SW 1271 (cell line): ENCODE measurements at places on chromosomes 16 and 17.

DNA sequence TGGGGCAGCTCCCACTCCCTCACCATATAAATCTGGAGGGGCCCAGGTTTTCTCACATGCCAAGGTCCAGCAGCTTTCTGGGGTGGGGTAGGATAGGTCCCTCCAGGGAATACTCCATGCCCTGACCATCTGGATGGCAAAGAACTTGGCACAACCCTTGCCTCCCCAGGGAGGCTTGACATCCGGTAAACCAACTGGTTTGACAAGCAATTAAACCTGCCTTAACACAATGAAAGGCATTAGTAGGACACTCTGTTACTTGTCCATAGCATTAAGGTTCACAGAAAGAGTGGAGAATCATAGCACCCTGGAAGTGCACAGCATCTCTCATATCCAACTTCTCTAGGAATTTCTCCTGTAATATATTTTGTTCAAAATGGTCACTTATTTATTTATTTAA lies 63.9 kb upstream of the MAF start:
- DNase-seq: no peak

GRCh38 chr17:42436391-42436790 lies 13.3 kb upstream of the CAVIN1 start:
- DNase-seq: no peak

- peak; percentile 33 for DNase-seq
These were observed 981 bp upstream of the UNC13D start for GRCh38 chr17:75845058-75845711.

DNA sequence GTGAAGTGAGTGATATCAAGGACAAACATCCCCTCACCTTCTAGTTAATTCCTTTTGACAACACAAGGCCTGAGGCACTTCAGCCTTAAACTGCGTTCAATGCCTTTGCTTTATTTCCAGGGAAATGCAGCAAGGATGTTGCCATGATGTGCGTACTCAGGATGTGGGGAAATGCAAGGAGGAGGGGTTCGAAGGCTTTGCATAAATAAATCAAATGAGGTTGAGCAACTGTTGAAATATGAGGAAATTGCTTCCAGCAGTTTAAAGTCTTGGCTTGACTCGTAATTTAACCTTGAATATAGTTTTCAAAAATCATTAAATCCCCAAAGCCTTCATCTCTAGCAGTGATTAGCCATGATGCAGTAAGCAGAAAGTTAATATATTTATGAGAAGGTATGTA lies 81.8 kb upstream of the CCL2 start:
- DNase-seq: no peak

- no peak for DNase-seq
These were observed 712.8 kb downstream of the CDH8 start for GRCh38 chr16:61323456-61323855.

GRCh38 chr16:54412037-54412436 lies 125.5 kb upstream of the IRX3 start:
- no peak for DNase-seq

DNA sequence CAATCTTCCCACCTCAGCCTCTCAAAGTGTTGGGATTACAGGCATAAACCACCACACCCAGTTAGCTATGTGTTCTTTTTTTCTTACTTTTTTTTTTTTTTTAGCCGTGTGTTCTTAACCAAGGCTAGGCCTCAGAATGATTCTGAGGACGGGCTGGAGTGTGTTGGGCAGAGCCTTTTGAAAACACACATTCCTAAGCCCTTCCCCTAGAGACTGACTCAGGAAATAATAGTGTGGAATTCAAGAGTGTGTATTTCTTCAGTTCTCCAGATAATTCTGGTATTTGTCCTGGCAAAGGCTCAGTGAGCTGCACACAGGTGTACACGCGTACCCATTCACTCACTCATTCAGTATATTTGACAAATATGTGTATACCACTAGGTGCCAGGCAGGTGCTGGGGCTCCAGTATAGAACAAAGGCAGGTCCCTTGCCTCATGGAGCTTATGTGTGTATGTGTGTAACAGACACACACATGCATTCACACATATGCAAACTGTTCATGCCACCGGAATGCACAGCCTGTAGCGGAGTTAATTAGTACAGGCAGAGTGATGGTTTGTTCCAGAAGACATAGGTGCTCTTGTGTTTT lies 19.4 kb upstream of the NFATC3 start:
- no peak for DNase-seq

GRCh38 chr17:1010586-1010985 lies 13.7 kb downstream of the TIMM22 start:
- DNase-seq: no peak

GRCh38 chr17:81577278-81578000 lies 25.3 kb upstream of the FAAP100 start:
- no peak for DNase-seq

GRCh38 chr16:24748242-24748641 lies 18.8 kb downstream of the TNRC6A start:
- DNase-seq: peak; percentile 58

GRCh38 chr16:27374221-27374803 lies 27.7 kb upstream of the IL21R start:
- DNase-seq: no peak

- DNase-seq: no peak
These were observed 10.6 kb downstream of the RSPRY1 start for GRCh38 chr16:57196753-57197152.

DNA sequence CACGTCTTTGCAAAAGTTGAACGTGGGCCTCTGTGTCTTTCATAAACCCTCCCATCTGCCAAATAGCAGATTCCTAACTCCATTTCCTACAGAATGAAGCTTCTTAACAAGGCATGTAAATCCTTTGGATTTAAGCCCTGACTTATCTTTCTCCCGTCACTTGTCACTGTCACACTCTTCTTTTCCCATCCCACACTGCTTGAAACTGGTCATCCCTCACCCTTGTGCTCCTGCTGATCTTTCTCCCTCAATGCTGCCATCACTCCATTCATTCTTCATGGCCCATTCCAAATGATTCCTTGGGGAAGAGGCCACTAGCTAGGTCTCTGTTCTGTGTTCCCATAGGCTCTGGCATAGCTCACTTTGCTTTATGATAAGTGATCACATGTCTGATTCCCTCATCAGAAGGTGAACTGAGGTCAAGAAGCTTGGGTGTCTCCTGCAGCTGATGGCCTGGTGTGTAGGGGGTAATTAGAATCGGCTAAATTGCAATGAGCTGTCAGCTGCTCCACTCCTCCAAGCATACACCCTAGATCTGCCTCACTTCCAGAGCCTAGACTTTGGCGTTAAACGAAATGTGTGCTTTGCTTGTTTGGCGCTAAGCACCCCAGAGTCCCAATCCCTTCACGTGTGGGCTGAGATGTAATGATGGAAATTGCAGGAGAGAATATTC lies 61.7 kb downstream of the PECAM1 start:
- no peak for DNase-seq

GRCh38 chr16:11051879-11052808 lies 107.8 kb downstream of the CLEC16A start:
- DNase-seq: no peak

DNA sequence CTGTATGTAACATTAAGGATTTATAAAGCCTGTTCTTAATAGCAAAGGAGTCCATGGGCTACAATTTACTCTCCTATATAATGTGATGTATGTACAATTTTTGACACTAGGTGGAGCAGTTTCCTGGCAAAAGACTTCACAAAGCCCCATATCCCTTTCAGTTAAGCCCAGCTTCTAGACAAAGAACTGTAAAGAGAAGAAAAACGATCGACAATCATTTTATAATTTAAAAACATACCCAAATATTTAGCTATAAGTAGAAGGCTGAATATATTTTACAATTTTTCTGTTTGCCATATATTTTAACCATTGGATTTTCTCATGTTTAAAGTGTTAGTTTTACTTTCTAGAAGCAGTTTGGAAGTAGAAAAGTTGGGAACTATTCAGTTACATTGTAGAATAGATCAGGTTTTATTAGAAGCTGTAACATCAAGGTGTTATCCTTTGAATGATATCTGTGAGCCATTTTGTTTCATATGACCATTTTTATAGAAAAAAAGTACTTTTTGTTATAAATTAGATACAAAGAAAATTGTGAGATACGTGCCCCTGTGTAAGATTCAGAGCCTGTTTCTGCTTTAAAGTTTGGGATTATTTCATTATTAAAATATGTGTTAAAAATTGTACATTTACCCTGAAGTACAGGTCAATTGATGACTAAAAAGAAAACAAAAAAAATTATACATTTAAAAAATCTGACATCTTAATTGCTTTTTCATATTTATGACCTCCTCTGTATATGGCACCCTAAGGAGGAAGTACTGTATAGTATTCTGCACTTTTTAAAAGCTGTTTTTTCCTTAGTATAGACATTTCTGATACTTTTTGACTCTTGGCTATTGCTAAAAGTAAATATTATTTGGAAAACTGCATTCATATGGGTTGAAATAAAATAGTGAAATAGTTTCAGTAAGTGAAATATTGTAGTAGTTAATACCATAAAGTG lies 46.3 kb downstream of the VMP1 start:
- DNase-seq: peak; percentile 91

GRCh38 chr16:70630960-70631745 lies 15.2 kb upstream of the IL34 start:
- no peak for DNase-seq

GRCh38 chr16:85782451-85782850 lies 16.9 kb downstream of the EMC8 start:
- DNase-seq: no peak

GRCh38 chr16:88725609-88726407 lies 19.5 kb downstream of the CTU2 start:
- DNase-seq: no peak

GRCh38 chr17:78362671-78363070 lies 2.8 kb upstream of the SOCS3 start:
- DNase-seq: no peak
